ENCODE measurements at places on chromosomes 3 and 15.

- DNase-seq: no peak
Observed at GRCh38 chr3:39134305-39134704, 19.1 kb downstream of the CSRNP1 start.

DNA sequence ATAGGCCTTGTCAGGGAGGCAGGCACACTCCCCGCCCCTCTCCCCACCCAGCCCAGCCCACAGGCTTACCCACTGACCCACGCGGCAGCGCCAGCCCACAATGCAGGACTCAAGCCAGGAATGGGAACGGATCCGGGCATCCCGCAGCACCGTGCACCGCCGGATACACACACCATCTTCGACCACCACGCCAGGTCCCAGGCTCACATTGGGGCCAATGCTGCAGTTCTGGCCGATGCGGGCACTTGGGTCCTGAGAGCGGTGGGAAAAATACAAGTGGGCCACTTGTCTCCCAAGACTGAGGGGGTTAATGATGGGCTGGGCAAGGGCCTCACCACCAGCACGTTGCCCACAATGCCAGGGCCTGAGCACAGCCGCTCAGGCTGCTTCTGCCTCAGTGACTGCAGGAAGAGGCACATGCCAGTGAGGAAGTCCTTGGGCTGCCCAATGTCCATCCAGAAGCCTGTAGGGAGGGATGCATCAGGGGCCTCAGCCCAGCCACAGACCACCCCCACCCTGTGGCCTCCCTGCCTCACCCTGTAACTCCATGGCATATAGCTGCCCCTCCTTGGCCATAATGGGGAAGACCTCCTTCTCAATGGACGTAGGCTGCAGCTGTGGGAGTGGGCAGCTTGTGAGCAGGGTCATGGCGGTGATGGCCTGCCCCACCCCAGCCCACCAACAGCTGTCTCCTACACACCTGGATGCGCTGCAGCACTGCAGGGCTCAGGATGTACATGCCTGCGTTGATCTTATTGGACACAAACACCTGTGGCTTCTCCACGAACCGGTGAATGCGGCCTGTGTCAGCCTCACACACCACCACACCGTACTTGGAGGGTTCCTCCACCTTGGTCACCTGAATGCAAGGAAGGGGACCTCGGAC, 1.6 kb downstream of the GMPPB start:
- no peak for DNase-seq

- DNase-seq: no peak
Observed at GRCh38 chr15:64464276-64465005, 4.1 kb downstream of the ZNF609 start.

- DNase-seq: no peak
Observed at GRCh38 chr15:73996939-73997338, 2.4 kb downstream of the PML start.

- DNase-seq: no peak
Observed at GRCh38 chr3:188589071-188589470, 435.1 kb downstream of the LPP start.

GRCh38 chr3:43198791-43199644, 87.3 kb upstream of the SNRK start:
- no peak for DNase-seq

GRCh38 chr3:191139736-191140135, 59.3 kb upstream of the OSTN start:
- no peak for DNase-seq

DNA sequence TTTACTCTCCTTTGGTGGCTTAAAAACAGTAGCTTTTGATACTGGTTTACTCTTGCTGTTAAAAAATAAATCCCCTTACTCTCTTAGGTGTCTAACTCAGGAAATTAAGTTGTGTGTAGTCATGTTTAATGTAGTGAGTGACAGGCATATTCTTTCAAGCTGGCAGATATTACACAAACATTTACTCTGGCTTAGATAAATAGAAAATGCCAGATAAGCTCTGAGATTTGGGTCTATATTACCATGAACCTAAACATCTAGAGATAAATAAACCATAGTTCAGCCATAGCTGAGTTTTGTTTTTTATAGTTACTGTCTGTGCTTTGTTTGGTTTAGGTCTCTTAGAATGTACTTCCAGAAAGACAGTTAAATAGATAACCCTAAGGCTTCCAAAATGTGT, 2.4 kb downstream of the SEMA6D start:
- DNase-seq: no peak

- DNase-seq: no peak
Observed at GRCh38 chr3:134287512-134287911, 36.9 kb upstream of the RYK start.

DNA sequence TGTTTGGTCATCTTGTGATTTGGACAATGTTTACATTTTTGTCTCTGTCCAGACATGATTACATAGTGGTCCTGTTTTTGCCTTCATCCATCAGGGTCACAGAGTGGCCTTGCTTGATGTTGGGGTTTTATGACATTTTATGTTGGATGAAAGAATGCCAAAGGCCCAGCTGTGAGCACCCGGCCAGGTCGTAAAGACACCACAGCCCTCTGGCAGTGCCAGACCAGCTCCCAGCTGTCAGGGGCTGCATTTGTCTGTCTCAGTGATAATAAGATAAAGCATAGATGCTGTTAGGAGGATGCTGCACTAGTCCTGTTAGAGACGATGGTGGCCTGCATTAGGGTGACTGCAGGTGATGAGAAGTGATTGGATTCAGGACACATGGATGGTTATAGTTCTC, 117.5 kb downstream of the FAM174B start:
- DNase-seq: no peak
